ENCODE measurements at places on chromosomes 5 and 9.

DNA sequence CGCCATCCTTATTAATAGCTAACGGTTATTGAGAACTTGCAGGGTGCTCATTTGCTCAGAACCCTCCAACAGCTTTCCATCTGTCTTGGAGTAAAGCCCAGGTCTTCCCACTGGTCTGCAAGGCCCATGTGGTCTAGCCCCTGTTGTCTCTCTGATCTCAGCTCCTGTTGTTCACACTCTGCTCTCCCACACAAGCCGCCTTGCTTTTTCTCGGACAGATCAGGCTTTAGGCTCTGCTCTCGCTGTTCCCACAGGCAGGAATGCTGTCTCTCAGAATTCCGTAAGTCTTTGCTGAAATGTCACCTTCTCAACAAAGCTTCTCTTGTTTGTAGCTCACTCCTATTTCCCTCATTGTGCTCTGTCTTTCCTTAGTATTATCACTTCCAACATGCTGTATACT is 34.3 kb downstream of the GPR107 start:
- DNase-seq: no peak

DNA sequence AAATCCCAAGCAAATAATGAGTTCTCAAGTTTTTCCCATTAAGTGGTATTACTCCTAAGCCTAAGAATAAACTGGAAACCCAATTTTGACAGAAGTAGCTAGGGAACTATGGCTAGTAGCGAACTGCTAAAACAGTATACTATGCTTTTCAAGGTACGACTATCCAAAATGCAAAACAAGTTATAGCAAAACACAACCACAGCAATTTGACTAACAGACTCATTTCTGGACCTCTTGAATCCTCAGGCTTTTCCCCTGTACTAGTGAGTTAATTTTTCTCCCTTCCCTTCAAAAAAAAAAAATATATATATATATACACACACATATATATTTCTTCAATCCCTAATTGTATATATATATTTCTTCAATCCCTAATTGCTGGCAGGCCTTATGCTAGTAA is 7.3 kb downstream of the FBXW11 start:
- no peak for DNase-seq

GRCh38 chr9:93613791-93614190 is 37.4 kb downstream of the PHF2 start:
- no peak for DNase-seq

- no peak for DNase-seq
Observed at GRCh38 chr5:92409134-92409533, 1026.0 kb upstream of the ARRDC3 start.

- no peak for DNase-seq
Observed at GRCh38 chr5:137263371-137264005, 235.6 kb downstream of the SPOCK1 start.

GRCh38 chr5:10699281-10699874 is 61.7 kb downstream of the DAP start:
- no peak for DNase-seq

GRCh38 chr5:84805473-84805872 is 420.8 kb upstream of the EDIL3 start:
- no peak for DNase-seq

DNA sequence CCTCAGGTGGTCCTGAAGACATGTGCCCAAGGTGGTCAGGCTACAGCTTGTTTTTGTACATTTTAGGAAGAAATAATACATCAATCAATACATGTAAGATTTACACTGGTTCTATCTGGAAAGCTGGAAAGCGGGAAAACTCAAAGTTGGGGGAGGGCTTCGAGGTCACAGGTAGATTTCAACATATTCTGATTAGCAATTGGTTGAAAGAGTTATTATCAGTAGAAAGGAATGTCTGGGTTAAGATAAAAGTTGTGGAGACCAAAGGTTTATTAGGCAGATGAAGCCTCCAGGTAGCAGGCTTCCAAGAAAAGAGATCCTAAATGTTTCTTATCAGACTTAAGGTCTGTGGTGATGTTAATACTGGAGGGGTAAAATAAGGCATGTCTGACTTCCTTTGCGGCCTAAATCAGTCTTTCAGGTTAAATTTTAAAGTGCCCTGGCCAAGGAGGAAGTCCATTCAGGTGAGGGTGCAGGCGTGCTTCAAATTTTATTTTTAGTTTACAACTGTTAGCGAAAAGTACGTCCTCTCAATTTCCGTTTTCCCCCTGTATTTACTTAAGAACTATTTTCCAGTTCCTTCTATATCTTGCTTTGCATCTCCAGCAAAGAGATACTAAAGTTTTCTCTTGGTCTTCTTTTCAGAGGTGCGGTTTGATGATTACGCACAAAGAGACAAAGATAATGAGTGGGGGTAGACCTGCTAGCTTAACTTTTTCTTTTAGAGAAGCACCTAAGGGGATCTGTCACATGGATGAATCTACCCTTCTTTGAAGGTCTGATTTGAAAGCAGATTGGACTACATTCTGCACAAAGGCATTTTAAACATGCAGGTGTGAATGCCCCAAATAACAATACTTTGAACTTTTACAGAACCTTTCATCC is 578.6 kb downstream of the RAB3C start:
- DNase-seq: peak; percentile 3

GRCh38 chr5:109252731-109253130 is 157.0 kb downstream of the PJA2 start:
- no peak for DNase-seq

- no peak for DNase-seq
Observed at GRCh38 chr5:168601972-168602371, 22.8 kb upstream of the PANK3 start.

DNA sequence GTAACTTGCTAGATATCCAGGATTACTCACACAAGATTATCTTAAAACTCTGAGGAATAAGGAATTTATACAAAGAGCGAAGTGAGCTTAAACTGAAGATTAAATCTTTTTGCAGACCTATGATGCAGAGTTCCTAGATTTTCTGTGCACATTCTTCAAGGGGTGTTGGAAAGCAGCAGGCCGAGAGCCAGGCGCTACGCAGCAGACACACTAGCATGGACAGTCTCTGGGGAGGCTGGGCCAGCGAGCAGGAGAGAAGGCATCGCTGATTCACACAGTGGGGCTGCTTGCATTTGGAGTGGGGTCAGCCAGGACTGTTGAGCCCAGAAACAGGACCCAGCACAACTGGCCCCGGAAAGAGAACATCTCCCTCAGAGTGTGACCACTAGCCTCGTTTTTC is 136.3 kb downstream of the ADAMTS16 start:
- no peak for DNase-seq

GRCh38 chr5:123610665-123611405 is 98.9 kb downstream of the CSNK1G3 start:
- DNase-seq: peak; percentile 37

- no peak for DNase-seq
Observed at GRCh38 chr5:96807075-96807654, 580 bp downstream of the ERAP1 start.

DNA sequence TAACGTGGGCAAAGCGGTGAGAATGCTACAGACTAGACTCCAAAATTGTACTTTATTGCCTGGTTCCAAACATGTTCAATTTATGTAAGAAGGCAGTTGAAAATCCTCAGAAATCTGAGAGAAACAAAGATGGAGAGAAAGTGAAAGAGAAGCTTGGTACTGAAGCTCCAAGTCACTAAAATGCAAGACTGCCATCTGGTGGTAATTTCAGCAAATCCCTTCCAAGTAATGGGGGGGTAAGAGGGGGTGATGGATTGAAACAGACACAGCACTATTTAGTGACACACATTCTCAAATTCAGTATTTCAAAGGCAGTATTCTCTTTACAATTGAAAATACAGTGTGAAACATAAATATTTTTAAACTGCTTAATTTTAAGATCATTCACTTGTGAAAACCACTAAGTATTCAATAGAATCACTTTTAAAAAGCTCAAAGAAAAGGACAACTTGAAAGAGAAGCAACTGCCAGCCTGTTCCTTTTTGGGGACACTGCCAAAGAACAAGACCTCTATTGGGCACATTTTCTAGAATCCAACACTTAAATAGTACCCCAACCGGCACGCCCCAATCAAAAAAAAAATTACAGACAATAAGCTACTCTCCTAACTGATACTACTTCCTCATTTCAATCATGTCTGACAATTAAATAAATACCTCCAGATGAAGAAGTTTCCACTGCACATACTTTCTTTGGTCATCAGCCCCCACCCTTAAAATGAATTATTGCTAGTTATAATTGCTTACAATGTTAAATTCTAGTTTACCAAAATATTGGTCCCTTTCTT is 131.5 kb downstream of the AGTPBP1 start:
- DNase-seq: peak; percentile 60

DNA sequence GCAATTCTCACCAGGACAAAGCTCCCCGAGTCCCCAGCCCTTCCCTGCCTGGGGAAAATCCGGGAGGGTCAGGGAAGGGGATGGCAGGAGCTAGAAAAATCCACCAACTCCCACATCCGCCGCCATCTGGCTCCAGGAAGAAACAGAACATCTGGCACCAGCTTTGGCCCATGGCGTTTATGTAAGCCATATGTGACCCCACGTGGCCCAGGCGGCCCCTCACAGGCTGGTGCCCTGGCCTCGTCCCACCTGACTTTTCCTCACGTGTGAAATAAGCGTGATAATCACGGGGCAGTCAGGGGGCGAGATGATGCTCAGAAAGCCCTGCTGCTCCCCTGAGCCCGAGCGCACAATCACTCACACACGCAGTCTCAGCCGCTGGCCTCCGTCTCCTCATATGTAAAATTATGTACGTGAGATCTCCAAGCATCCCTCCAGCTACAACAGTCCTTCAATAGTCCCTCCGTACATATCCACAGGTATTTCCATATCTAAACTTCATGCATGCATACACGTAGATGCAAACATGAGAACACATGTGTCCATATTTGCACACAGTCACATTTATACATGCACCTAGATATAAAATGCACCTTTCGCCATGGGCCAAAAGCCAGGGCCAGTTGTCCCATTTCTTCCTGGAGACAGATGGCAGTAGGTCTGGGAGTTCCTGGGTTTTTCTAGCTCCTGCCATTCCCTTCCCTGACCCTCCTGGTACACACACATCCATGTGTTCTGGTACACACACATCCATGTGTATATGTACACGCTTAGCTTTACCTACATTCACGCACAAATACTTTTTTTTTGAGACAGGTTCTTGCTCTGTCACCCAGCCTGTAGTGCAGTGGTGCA is 28.9 kb downstream of the PLPP7 start:
- DNase-seq: no peak

- DNase-seq: no peak
Observed at GRCh38 chr9:134126373-134126772, 9.5 kb upstream of the WDR5 start.

GRCh38 chr9:110444911-110445310 is 107.2 kb upstream of the TXNDC8 start:
- no peak for DNase-seq

- DNase-seq: no peak
Observed at GRCh38 chr5:141716468-141716867, 34.4 kb upstream of the ARAP3 start.

DNA sequence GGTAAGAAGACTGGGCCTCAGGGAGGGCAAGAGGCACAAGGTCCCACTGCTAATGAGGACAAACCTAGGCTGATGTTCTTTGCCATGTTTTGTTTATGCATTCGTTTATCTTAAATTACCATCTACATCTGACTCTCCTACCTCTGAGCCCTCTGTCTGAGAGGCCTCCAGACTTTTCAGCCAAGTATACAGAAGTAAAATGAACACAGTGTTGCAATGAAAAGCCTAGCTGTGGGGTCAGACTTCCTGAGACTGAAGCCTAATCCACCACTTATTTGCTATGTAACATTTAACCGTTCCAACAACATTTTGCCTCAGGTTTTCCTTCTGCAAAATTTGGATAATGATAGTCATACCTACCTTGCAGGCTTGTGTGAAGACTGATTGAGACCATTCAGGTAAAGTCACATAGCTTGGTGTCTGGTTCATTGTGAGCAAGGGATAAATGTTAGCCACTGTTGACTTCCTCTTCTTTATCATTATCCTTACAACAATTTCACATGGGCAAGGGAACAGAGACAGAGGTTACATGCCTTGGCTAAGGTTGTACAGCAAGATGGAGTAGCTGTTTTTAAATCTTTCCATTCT is 374.9 kb upstream of the CLINT1 start:
- no peak for DNase-seq

- no peak for DNase-seq
Observed at GRCh38 chr9:124429530-124429867, 14.3 kb upstream of the PSMB7 start.

- DNase-seq: no peak
Observed at GRCh38 chr5:37991301-37992299, 151.8 kb upstream of the GDNF start.

GRCh38 chr9:136011376-136011702 is 50.2 kb upstream of the UBAC1 start:
- DNase-seq: no peak

DNA sequence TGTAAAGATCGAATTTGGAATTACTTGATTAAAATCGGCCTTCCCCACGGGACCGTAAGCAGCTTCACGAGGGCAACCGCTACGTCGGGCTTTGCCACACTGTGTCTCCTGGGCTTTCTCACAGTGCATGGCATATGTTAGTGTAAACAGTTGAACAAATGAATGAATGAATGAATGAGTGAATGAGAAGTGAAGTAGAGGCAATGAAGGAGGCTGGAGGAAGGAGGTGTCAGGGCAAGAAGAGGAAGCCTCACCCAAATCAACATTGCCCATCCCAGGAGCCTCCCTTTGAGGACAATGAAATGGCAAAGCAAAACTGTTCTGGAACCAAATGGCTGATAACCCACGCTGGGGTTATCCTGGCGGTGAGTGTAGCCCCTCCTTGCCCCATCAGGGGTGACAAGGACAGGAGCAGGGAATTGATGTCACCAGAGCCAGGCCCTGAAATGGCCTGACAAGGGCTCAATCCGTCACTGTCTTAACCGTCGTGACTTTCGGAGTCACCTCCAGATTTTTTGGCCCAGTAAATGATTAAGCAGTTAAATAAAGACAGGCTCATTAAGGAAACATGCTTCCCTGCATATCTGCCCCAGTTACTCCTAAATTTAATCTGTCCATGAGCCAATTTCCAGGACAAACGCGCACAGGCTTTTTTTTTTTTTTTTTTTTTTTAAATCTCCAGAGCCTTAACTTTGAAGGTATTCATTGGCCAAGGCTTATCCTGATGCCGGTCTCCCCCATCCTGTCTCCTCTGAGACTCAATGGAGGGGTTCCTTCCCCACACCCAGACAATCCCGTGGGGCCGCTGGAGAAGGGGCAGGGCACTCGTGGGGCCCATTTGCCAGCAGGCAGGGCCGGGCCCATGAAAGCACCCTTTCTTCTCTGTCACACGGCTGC is 88.4 kb upstream of the BOD1 start:
- no peak for DNase-seq

- no peak for DNase-seq
Observed at GRCh38 chr5:104513121-104513602, 950.6 kb upstream of the NUDT12 start.

All from CD4-positive, alpha-beta T cell treated with Interleukin-6 at 100 ng/mL for 8 hours (primary cell).